Spinal cord (tissue), 10 donors: ENCODE measurements at places on chromosomes 3 and 15. TPM values are rescaled to one million over a fixed set of nuclear protein-coding genes. Genes with fewer than 3 reads are reported as not detected.

DNA sequence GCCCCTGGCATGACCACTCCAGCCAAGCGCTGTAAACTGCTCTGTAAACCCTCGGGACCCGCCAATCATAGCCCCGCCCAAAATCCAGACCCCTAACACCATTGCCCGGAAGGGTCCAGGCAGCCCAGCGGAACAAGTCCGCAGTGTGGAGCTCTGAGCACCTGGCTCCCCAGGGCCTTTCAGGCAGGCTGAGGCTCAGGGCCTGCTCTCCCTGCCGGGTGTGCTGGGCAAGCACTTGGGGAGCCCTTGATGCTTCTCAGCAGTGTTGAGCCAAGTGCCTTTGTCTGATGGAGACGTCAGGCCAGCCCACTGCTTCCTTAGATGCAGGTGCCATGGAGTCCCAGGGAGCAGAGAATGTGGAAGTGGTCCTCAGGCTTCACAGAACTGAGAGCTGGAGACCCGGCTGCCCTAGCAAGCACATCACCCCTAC lies 106.2 kb downstream of the TLE3 start:
- no peaks in the 10 kb centered on the region for H3K36me3 ChIP-seq
- no peak overlapping the region for H3K27ac ChIP-seq
- H3K4me3 ChIP-seq: no peak overlapping the region
- H3K27me3 ChIP-seq: peaks cover 11% of the 10 kb centered on the region
- DNase-seq: no peak

GRCh38 chr3:10300087-10300486 lies 7.3 kb upstream of the GHRL start:
- H3K27me3 ChIP-seq: no peaks in the 10 kb centered on the region
- DNase-seq: no peak
- no peak overlapping the region for H3K4me3 ChIP-seq
- H3K4me1 ChIP-seq: no peaks in the 10 kb centered on the region

DNA sequence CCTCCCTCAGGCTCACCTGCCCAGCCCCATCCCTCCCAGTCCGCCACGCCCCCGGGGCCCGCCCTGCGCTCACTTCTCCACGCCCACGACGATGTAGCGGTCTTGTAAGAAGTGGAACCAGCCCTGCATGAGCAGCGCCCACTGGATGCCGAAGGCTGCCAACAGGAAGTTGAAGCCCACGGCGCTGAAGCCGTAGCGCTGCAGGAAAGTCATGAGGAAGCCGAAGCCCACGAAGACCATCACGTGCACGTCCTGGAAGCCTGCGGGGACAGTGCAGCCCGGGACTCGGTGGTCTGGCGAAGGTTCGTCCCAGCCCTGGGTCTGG lies 9.7 kb downstream of the RHCG start:
- DNase-seq: no peak
- no peaks in the 10 kb centered on the region for H3K27me3 ChIP-seq
- H3K27ac ChIP-seq: no peak overlapping the region
- H3K4me3 ChIP-seq: no peak overlapping the region

GRCh38 chr15:95758451-95758850 lies 572.0 kb upstream of the NR2F2 start:
- DNase-seq: no peak
- H3K27ac ChIP-seq: no peak overlapping the region
- H3K36me3 ChIP-seq: no peaks in the 10 kb centered on the region
- H3K27me3 ChIP-seq: no peaks in the 10 kb centered on the region

GRCh38 chr3:115085197-115085865 lies 61.8 kb downstream of the ZBTB20 start:
- H3K27me3 ChIP-seq: no peaks in the 10 kb centered on the region
- H3K4me3 ChIP-seq: no peak overlapping the region
- H3K27ac ChIP-seq: no peak overlapping the region
- no peaks in the 10 kb centered on the region for H3K36me3 ChIP-seq
- DNase-seq: no peak

GRCh38 chr15:79222808-79223207 lies 59.7 kb upstream of the ANKRD34C start:
- H3K36me3 ChIP-seq: no peaks in the 10 kb centered on the region
- no peak overlapping the region for H3K4me3 ChIP-seq
- H3K27me3 ChIP-seq: no peaks in the 10 kb centered on the region
- peak; percentile 10 for DNase-seq
- H3K27ac ChIP-seq: no peak overlapping the region

GRCh38 chr3:31636049-31636448 lies 103.3 kb downstream of the STT3B start:
- H3K4me3 ChIP-seq: no peak overlapping the region
- no peak for DNase-seq
- no peaks in the 10 kb centered on the region for H3K27me3 ChIP-seq
- H3K36me3 ChIP-seq: peaks cover 4% of the 10 kb centered on the region
- H3K4me1 ChIP-seq: no peaks in the 10 kb centered on the region

GRCh38 chr3:42734263-42734860 lies 31.8 kb upstream of the HHATL start:
- H3K36me3 ChIP-seq: peaks cover 2% of the 10 kb centered on the region
- H3K27ac ChIP-seq: peak overlapping the region; percentile 90
- peaks cover 65% of the 10 kb centered on the region for H3K4me1 ChIP-seq
- H3K4me3 ChIP-seq: no peak overlapping the region
- no peak for DNase-seq
- H3K27me3 ChIP-seq: no peaks in the 10 kb centered on the region

GRCh38 chr15:89115547-89115946 lies 27.3 kb downstream of the ABHD2 start:
- H3K4me3 ChIP-seq: no peak overlapping the region
- DNase-seq: peak; percentile 29
- H3K27ac ChIP-seq: peak overlapping the region; percentile 81

- no peaks in the 10 kb centered on the region for H3K36me3 ChIP-seq
- DNase-seq: no peak
- H3K27me3 ChIP-seq: no peaks in the 10 kb centered on the region
- no peaks in the 10 kb centered on the region for H3K4me1 ChIP-seq
- H3K27ac ChIP-seq: no peak overlapping the region
Measured at GRCh38 chr3:153130312-153130977, 31.6 kb upstream of the RAP2B start.

DNA sequence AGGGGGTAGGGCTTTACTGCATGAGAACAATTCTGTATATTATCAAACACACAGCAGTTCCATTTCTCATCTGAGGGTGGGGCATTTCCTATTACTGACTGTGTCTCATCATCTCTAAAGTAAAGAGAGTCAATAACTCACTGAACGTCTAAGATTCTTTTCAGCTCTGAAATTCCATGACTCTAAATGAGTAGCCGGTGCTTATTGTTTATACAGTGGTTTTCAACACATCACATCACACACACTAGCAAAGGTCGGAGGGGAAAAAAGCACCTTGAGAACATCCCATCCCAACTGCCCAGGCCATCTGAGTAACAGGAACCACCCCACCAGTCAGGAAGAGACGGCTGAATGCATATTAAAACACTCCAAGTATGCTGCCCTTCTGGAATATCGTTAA lies 196.0 kb downstream of the SUCLG2 start:
- H3K4me3 ChIP-seq: no peak overlapping the region
- no peak overlapping the region for H3K27ac ChIP-seq

DNA sequence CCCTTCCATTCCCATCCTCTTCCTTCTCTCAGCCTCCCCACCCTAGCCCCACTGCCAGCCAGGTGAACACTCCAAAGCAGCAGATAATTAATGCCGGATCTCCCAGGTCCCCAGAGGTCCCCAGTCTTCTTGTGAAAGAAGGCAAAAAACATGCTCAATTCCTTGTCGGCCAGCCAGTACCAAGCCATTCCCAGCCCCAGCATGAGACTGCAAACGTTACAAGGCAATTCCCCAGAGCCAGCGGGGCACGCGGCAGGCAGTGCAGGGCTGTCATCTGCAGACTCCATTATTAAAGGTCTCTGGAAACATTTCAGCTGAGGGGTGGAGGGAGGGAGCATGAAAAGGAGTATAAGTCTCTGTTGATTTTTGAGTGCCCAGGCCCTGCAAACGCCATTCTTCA lies 117.8 kb downstream of the XXYLT1 start:
- H3K4me3 ChIP-seq: no peak overlapping the region
- H3K4me1 ChIP-seq: peaks cover 64% of the 10 kb centered on the region
- no peaks in the 10 kb centered on the region for H3K27me3 ChIP-seq
- no peak for DNase-seq
- H3K27ac ChIP-seq: peak overlapping the region; percentile 86

GRCh38 chr15:73374604-73375003 lies 5.8 kb upstream of the HCN4 start:
- no peak for DNase-seq
- H3K4me1 ChIP-seq: peaks cover 17% of the 10 kb centered on the region
- no peak overlapping the region for H3K27ac ChIP-seq

DNA sequence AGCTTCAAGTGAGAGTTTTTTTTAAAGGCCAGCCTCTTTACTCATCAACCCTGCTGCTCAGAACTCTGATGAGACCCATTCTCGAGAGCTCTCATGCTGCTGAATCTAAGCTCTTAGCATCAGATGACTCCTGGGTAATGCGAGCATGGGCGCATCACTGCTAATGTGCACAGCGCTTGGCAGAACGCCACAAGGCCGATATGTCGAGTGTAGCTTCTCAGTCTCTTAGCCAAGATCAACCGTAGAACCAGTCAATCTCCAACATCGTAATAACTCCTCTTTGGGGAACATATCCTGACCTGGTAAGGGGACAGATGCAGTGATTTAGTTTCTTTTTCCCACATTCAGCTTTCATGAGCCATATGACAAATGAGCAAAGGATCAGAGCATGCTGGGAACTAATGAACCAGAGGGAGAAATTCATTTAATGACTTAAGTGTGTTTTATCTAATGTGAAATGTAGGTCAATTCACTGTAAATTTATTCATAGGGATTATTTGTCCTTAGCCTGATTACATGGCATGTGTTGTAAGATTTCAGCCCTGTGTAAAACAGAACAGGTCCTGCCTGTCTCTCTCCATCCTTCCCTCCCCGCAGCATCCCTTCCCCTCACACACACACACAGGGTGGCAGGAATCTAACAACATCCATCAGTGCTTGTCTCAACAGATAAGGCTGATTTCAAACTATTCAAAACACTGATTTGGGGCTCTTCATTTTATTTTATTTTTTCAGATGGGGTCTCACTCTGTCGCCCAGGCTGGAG lies 195.4 kb upstream of the C2CD4B start:
- H3K36me3 ChIP-seq: no peaks in the 10 kb centered on the region
- no peak overlapping the region for H3K27ac ChIP-seq
- H3K4me3 ChIP-seq: no peak overlapping the region
- H3K4me1 ChIP-seq: no peaks in the 10 kb centered on the region
- peak; percentile 15 for DNase-seq

GRCh38 chr3:65303431-65303830 lies 615.6 kb upstream of the ADAMTS9 start:
- H3K4me1 ChIP-seq: no peaks in the 10 kb centered on the region
- H3K36me3 ChIP-seq: no peaks in the 10 kb centered on the region
- no peak overlapping the region for H3K27ac ChIP-seq

DNA sequence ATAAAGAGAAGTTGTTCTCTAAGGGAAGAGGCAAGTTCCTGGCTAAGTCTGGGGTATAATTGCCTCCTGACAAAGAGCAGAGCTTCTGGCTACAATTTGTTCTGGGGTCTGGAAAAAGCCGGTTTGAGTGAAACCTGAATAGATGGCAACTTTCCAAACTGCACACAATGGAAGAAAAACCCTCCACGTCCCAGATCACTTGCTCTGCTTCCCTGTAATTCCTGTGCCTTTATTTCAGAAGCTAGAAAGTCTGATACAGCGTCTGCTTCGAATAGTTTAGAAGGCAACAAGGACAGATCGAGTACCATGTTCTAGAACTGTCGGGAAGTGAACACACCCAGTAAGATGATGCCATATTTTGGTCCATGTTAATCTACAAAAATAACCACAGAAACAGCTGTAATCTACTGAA lies 1.6 kb upstream of the WDR82 start:
- peak overlapping the region; percentile 97 for H3K27ac ChIP-seq
- DNase-seq: peak; percentile 54
- peaks cover 2% of the 10 kb centered on the region for H3K36me3 ChIP-seq
- peak overlapping the region; percentile 9 for H3K4me3 ChIP-seq

DNA sequence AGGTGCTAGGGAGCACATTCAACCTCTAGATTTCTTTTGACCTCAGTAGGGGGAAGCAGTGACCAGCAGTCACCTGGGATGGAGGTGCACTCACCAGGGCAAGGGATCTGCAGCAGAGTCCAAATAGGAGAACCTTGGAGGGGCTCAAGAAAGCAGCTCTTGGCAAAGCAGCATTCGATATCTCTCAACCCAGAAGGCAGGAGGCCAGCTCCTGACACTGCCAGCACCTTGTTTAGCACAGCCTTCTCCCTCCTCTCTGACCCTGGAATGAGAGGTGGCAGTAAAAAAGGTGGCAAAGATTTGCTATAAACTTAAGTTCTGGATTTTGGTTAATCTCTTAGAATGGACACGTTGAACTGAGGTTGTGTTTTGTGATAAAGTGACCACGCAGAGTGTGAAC lies 107.9 kb downstream of the AQP9 start:
- H3K27ac ChIP-seq: no peak overlapping the region
- DNase-seq: no peak
- H3K4me1 ChIP-seq: no peaks in the 10 kb centered on the region
- H3K27me3 ChIP-seq: no peaks in the 10 kb centered on the region
- H3K36me3 ChIP-seq: no peaks in the 10 kb centered on the region

- no peak overlapping the region for H3K4me3 ChIP-seq
- H3K27me3 ChIP-seq: no peaks in the 10 kb centered on the region
- H3K36me3 ChIP-seq: peaks cover 12% of the 10 kb centered on the region
- no peak overlapping the region for H3K27ac ChIP-seq
Measured at GRCh38 chr15:45048794-45049631, 26.0 kb downstream of the SORD start.

DNA sequence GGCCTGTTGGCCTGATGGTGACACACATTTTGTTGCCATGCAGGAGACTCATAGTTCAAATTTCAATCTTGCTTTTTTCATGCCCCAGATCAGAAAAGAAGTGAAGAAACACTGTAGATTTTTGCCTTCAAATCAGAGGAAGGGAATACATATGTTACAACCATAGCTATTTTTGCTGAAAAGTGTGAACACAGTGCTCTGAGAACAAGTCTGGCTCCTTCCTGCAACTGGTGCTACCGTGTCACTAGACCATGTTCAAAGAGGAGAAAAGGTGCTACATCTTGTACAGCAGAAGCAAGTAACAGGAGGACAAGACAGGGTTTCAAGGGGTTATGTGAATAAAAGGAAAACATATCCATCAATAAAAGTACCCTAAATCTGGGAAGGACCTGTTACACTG lies 44.6 kb downstream of the CD47 start:
- H3K27ac ChIP-seq: no peak overlapping the region
- H3K4me3 ChIP-seq: no peak overlapping the region
- H3K36me3 ChIP-seq: no peaks in the 10 kb centered on the region

DNA sequence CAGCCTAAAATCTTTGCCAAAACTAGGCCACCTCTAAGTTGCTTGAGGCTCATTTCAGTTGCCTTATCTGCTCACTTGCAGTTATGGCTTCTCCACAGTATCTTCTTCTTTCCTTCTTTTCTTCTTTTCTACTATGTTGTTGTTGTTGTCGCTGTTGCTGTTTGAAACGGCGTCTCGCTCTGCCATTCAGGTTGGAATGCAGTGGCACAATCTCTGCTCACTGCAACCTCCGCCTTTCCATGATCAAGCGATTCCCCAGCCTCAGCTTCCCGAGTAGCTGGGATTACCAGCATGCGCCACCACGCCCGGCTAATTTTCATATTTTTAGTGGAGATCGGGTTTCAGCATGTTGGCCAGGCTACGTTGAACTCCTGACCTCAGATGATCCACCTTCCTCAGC lies 210.8 kb upstream of the NR2F2 start:
- no peaks in the 10 kb centered on the region for H3K27me3 ChIP-seq
- DNase-seq: no peak
- no peak overlapping the region for H3K27ac ChIP-seq
- no peaks in the 10 kb centered on the region for H3K4me1 ChIP-seq

SKOR1 gene
- 3.0 TPM for total RNA-seq

OCA2 gene
- total RNA-seq: 7.5 TPM

TMEM45A gene
- total RNA-seq: 31.3 TPM

GOLGA8G gene
- not detected for total RNA-seq

IGSF10 gene
- 9.7 TPM for total RNA-seq

POC1A gene
- total RNA-seq: 5.0 TPM

MYRIP gene
- 16.6 TPM for total RNA-seq
